Activated naive CD8-positive, alpha-beta T cell treated with anti-CD3 and anti-CD28 coated beads for 36 hours (primary cell): ENCODE measurements at places on chromosomes 1 and 21. TPM values are rescaled to one million over a fixed set of nuclear protein-coding genes. Genes with fewer than 3 reads are reported as not detected.

Gene INKA2
- 0.56 TPM for total RNA-seq

Gene OSCP1
- total RNA-seq = 2.7 TPM

Gene SPRR2E
- not detected for total RNA-seq

GRCh38 chr1:213973129-213973528 is 14.6 kb upstream of the PROX1 start:
- DNase-seq = no peak
